ENCODE measurements at places on chromosomes 7 and 10.

GRCh38 chr10:107413971-107414370 lies 249.5 kb upstream of the SORCS1 start:
- DNase-seq: no peak

DNA sequence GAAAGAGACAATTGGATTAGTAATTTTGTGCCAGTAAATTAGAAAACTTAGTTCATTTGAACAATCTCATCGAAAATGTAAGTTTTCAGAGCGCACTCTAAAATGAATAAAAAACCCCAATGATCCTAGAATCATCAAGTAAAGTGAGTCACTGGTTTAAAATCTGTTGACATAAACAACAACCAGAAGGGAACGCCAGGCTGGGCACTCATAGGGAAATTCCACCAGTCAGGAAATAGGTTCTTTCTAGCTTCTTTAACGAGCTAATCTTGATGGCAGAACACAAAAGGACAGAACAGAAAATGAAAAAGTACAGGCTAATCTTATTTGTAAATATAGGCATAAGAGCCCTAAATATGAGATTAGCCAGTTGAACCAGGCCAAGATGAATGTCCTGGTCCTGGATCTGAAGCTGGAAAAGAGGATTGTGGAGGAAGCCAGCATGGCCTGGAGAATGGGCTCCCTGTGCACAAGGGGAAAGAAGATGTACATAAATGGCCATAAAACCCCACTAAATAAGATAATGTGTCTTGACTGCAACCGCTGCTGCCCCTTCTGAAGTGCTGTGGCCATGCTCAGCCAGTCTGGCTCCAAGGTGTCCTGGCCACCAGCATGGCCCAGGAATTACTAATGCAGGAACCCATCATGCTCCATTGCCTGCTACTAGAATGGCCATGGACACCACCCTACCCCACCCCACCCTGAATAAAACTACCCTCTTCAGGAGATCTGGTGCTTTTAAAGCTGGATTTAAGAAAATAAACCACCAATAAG lies 114.0 kb downstream of the WDFY4 start:
- no peak for DNase-seq

DNA sequence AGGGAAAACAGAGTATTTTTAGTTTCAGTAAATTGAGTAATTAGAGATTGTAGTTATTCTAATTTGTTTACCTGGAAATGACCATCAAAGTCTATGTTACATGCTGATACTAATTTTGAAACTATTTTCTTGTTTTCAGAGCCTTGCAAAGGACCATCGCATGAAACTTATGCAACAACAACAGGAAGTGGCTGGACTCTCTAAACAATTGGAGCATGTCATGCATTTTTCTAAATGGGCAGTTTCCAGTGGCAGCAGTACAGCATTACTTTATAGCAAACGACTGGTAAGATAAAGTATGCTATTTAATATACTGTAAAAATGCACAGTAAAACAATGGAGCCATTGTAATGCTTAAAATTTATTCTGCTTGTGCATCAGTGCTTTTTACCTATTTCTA lies 78.5 kb downstream of the TRIM24 start:
- no peak for DNase-seq

DNA sequence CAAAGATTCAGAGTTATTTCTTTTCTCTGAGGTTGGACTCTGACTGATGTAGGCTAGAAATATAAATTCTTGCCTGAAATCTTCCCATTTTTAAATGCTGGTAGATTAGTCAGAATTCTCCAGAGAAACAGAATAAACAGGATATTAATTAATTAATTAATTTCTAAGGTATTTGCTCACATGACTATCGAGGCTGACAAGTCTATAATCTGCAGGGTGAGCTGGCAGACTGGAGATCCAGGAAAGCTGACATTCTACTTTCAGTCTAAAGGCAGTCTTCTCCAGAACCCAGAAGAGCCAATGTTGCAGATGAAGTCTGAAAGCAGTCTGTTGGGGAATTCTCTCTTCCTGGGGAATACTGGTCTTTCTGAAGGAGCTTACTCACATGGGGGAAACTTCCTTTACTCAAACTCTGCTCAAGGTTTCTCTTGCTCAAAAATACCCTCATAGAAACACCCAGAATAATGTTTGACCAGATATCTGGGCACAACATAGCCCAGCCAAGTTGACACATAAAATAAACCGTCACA lies 189.7 kb downstream of the KIF20B start:
- no peak for DNase-seq

GRCh38 chr7:7181519-7182155 lies 707 bp upstream of the C1GALT1 start:
- DNase-seq: peak; percentile 13
